ENCODE measurements at places on chromosomes 4 and X.

GRCh38 chr4:128601991-128602695 lies 207.4 kb upstream of the JADE1 start:
- DNase-seq: no peak

DNA sequence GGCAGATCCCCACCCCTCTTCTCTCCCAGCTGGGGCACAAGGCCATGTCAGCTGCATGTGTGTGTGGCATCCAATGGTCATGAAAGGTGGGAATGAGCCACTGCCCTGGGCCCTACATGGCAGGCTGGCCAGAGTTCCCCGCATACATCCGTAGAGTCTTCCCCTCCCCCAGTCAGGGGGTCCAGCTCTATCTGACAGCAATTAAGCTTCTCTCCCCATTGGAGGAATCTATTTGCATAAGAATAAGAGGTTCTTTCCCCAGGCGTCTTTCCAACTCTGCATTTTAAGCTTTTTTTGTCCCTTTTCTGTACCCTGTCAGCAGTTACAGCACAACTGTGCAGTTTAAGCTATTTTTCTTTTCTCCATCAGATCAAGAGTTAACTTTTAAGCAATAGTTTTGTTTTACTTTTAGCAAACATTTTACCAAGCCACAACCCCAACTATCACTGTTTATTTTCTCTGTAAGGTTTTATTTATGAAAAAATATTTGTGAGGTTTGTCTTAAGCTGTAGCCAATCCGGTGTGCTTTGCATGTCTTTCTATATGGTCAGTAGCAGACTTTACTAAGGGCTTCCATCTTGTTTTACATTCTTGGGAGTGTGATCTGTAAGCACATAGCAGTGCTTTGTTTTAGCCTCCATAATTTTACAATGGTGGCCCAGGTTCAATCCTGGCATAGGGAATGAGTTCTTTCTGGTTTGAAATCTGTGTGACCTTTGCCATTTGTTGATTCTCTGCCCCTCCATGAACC lies 28.7 kb downstream of the NLRP2B start:
- DNase-seq: no peak

DNA sequence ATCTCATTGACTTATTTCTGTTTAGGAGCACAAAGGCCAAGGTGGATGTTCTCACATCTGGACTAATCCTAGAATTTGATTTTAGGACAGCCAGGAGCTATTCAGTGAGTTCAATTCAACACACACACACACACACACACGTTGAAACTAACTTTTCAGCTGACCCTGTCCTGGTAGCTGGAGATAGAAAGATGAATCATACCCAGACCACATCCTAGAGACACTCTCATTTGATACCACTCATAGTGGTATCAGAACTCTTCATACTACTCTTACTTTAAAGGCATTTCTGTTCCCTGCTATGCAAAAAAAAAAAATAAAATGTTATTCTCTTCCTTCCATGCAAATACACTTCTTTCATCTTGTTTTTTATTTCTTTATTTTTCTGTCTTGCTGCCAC lies 36.7 kb downstream of the KLF8 start:
- DNase-seq: no peak

GRCh38 chr4:121266982-121267381 lies 102.9 kb upstream of the TNIP3 start:
- no peak for DNase-seq

DNA sequence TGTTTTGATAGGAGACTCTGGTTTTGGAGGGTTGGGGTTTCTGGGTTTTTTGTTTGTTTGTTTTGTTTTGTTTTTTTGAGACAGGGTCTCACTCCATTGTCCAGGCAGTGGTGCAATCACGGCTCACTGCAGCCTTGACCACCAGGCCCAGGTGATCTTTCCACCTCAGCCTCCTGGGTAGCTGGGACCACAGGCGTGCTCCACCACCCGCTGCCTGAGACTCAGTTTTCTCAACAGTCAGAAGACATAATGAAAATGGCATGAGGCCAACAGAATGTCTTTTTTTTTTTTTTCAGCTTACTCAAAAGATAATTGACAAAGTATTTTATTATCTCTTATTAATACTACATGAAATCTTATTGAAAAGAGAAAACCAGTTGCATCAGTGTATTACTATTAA lies 32.4 kb downstream of the TNIP2 start:
- no peak for DNase-seq

DNA sequence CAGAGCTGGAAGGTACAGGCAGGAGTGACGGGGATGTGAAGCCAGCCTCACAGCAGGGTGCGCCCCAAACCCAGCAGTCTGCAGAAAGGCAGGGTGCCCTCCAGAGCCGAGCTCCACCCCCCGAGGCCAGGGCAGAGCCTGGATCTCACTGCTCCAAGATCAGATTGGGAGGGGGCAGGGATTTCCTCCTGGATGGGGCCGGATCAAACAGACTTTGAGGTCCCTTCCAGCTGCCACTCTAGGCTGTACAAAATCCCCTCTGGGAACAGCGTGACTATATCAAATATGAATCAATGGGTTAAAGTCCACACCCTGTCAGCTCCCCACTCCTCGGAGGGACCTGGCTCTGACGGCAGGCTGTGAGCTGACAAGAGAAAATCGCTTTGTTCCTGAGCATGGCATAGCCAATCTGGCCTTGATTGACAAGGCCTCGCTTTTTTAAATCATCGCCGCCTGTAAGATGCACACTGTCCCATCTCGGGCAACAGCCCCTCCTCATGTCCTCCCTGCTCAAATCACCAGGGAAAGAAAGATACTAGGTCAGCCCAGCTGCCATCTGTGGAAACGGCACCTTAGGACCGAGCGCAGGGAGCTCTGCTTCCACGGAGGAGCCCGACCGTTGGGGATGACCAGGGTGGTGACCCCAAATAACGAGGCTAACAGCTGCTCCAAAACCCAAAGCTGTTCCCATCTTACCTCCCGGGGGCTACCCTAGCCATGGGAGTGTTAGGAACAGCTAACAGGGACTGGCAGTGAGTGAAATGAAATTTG lies 39.9 kb downstream of the PSAPL1 start:
- no peak for DNase-seq

DNA sequence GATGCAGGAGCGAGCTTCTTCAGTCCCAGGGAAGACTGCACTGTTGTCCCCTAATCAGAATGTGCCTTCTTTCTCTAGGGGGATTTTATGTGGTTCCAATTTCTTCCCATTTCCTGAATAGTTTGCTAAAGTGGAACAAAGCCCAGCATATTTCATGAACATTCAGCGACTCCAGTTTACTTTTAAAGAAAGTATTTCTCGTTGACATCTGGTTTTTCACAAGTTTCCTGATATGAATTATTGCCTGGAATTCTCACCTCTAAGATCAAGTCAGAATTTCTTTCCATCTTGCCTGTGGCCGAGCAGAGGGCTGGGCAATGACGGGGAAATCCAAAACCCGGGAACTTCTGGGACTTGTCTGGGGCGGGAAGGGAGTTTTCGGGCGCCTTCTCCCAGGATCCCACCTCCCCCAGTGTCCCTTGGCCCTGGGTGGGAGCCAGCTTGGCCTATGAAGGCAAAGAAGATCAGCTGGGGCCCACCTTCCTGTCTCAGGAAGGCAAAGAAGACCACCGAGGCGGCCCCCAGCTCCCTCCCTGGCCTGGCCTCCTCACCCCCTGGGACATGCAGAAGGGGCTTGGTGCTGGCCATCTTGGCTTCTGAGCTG lies 15.4 kb downstream of the SORCS2 start:
- no peak for DNase-seq

- no peak for DNase-seq
Measured at GRCh38 chr4:166252487-166253402, 379.7 kb downstream of the TLL1 start.

- no peak for DNase-seq
Measured at GRCh38 chrX:151828439-151829080, 84.1 kb upstream of the MAGEA4 start.

- no peak for DNase-seq
Measured at GRCh38 chr4:80076681-80077080, 3.7 kb upstream of the ANTXR2 start.

GRCh38 chrX:97065066-97065465 lies 181.4 kb downstream of the RPA4 start:
- DNase-seq: peak; percentile 6

GRCh38 chr4:118557298-118557851 lies 127.8 kb upstream of the METTL14 start:
- DNase-seq: peak; percentile 64

GRCh38 chr4:8227201-8227770 lies 28.2 kb downstream of the SH3TC1 start:
- DNase-seq: no peak

DNA sequence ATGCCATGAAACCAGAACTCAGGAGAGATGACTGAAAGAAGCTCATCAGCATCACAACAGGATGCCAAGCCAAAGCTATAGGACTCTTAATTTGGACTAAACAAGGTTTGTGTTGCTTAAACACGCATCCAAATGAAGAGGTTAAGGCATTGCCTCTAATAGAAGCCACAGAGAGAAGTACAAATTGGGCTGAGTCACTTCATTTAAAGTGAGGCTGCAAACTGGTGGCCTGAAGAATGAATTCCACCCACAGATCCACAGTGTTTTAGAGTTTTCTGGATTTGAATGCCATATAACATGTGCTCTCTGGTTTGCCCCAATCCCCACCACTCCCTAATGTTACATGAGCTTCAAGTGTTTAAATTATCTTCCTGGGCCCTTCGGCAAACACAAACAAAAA lies 103.5 kb downstream of the FIP1L1 start:
- no peak for DNase-seq

DNA sequence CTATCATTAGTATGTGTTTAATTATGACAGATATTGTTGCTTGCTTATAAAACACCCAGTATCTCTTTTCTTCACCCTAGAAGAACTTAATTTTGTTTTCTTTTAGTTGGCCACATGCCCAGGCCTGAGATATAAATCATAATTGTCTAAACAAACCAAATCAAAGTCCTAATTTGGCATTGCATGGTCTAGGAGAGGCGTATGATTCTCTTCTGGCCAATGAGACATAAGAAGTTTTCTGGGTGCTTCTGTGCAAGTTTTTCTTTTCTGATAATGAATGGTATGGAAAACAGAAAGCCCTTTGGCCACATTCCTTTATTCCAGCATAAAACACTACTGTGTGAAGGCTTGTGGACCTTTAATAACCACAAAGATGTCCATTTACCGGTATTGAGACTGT lies 192.9 kb upstream of the CTSO start:
- peak; percentile 77 for DNase-seq

Measured in COLO829 (cell line).